ENCODE measurements at places on chromosomes 13 and 19. TPM values are rescaled to one million over a fixed set of nuclear protein-coding genes. Genes with fewer than 3 reads are reported as not detected.

Gene TUBA3C
- not detected for total RNA-seq

Gene B3GNT8
- total RNA-seq = 9.6 TPM

Gene SSC5D
- 2.1 TPM for total RNA-seq

Gene MEF2B
- total RNA-seq = not detected

Gene LIM2
- not detected for total RNA-seq

Gene CLEC17A
- not detected for total RNA-seq

Gene MEIOSIN
- total RNA-seq = not detected

Gene ZNF44
- 24.2 TPM for total RNA-seq

GRCh38 chr13:34959489-34959888 lies 17.4 kb downstream of the NBEA start:
- no peaks in the 10 kb centered on the region for H3K4me1 ChIP-seq
- H3K27ac ChIP-seq = no peak overlapping the region
- no peaks in the 10 kb centered on the region for H3K36me3 ChIP-seq
- H3K4me3 ChIP-seq = no peak overlapping the region
- no peak for DNase-seq
- no peaks in the 10 kb centered on the region for H3K27me3 ChIP-seq

GRCh38 chr19:21856773-21857514 lies 21.0 kb upstream of the ZNF43 start:
- no peak overlapping the region for H3K27ac ChIP-seq
- H3K4me1 ChIP-seq = peaks cover 4% of the 10 kb centered on the region
- no peak overlapping the region for H3K4me3 ChIP-seq
- no peak for DNase-seq
- no peaks in the 10 kb centered on the region for H3K36me3 ChIP-seq

- peaks cover 59% of the 10 kb centered on the region for H3K36me3 ChIP-seq
- DNase-seq = no peak
- no peak overlapping the region for H3K27ac ChIP-seq
- H3K4me1 ChIP-seq = no peaks in the 10 kb centered on the region
- H3K27me3 ChIP-seq = no peaks in the 10 kb centered on the region
Observed at GRCh38 chr19:5121266-5122120, 152.6 kb downstream of the KDM4B start.

- DNase-seq = peak; percentile 39
- H3K27ac ChIP-seq = no peak overlapping the region
- H3K36me3 ChIP-seq = peaks cover 68% of the 10 kb centered on the region
- no peak overlapping the region for H3K4me3 ChIP-seq
- no peaks in the 10 kb centered on the region for H3K4me1 ChIP-seq
Observed at GRCh38 chr13:113631341-113632095, 26.5 kb downstream of the ATP4B start.

GRCh38 chr13:52446265-52446664 lies 4.2 kb downstream of the VPS36 start:
- no peak for DNase-seq
- H3K4me3 ChIP-seq = no peak overlapping the region
- H3K36me3 ChIP-seq = peaks cover 14% of the 10 kb centered on the region
- peaks cover 43% of the 10 kb centered on the region for H3K4me1 ChIP-seq
- H3K27ac ChIP-seq = peak overlapping the region; percentile 98

GRCh38 chr19:9848762-9849161 lies 13.6 kb downstream of the PIN1 start:
- no peaks in the 10 kb centered on the region for H3K27me3 ChIP-seq
- H3K4me3 ChIP-seq = no peak overlapping the region
- DNase-seq = no peak
- no peak overlapping the region for H3K27ac ChIP-seq
- peaks cover 51% of the 10 kb centered on the region for H3K36me3 ChIP-seq

- no peaks in the 10 kb centered on the region for H3K36me3 ChIP-seq
- no peak for DNase-seq
- peaks cover 18% of the 10 kb centered on the region for H3K27me3 ChIP-seq
- H3K4me3 ChIP-seq = no peak overlapping the region
- no peaks in the 10 kb centered on the region for H3K4me1 ChIP-seq
- H3K27ac ChIP-seq = no peak overlapping the region
Observed at GRCh38 chr19:30393729-30394480, 21.7 kb downstream of the ZNF536 start.

DNA sequence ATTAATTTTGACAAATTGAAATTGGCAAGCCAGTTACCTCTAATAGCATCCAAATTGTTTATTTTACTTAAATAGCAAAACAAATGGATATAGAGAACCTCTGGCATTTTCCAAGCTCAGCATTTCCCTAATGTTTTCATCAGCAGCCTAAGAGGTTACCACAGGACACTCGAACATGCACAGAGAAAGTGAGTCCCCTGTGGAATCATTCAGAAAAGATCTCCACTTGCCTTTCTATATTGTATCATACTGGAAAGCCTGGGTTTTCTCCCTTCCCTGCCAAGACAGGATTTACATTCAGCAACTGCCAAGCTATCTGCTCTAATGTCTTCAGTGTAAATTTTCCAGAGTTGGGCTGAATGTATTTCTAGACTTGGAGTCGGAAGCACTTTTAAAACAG lies 188.9 kb downstream of the KCTD12 start:
- no peak overlapping the region for H3K27ac ChIP-seq
- no peak overlapping the region for H3K4me3 ChIP-seq
- no peak for DNase-seq
- no peaks in the 10 kb centered on the region for H3K27me3 ChIP-seq
- H3K36me3 ChIP-seq = no peaks in the 10 kb centered on the region
- H3K4me1 ChIP-seq = no peaks in the 10 kb centered on the region

DNA sequence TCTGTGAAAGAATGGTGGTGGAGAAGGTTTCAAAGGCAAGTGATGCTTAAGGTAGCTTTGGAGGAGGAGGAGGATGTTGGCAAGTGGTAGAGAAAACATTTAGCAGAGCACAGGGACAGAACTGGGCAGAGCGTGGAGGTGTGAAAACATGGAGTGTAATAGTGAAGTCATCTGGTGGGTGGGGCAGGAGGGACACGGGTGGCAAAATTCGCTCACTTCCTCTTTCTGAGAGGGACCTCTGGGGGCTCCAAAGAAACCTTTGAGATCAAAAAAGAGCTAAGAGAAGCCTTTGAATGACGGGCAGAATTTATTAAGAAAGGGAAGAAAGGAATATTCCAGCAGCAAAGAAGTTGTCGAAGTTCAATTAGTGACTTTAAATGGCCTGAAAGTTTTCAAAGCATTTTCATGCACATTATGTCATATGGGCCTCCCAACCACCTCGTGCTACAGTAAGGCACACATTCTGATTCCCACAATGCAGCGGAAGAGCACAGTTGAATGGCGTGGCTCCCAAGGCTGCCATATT lies 82.8 kb downstream of the STARD13 start:
- H3K36me3 ChIP-seq = no peaks in the 10 kb centered on the region
- H3K4me3 ChIP-seq = no peak overlapping the region
- H3K27ac ChIP-seq = no peak overlapping the region
- H3K4me1 ChIP-seq = peaks cover 42% of the 10 kb centered on the region
- no peaks in the 10 kb centered on the region for H3K27me3 ChIP-seq
- no peak for DNase-seq

- peaks cover 31% of the 10 kb centered on the region for H3K36me3 ChIP-seq
- H3K27ac ChIP-seq = no peak overlapping the region
- H3K4me1 ChIP-seq = peaks cover 26% of the 10 kb centered on the region
Observed at GRCh38 chr19:18897094-18898029, 1.4 kb upstream of the CERS1 start.

- no peak overlapping the region for H3K27ac ChIP-seq
- peaks cover 10% of the 10 kb centered on the region for H3K4me1 ChIP-seq
- no peak for DNase-seq
- no peaks in the 10 kb centered on the region for H3K27me3 ChIP-seq
- no peak overlapping the region for H3K4me3 ChIP-seq
Observed at GRCh38 chr19:3073159-3073563, 10.9 kb upstream of the TLE5 start.

GRCh38 chr13:24734950-24735349 lies 29.0 kb upstream of the RNF17 start:
- H3K27me3 ChIP-seq = no peaks in the 10 kb centered on the region
- H3K36me3 ChIP-seq = no peaks in the 10 kb centered on the region
- no peaks in the 10 kb centered on the region for H3K4me1 ChIP-seq
- no peak overlapping the region for H3K27ac ChIP-seq
- DNase-seq = no peak
- H3K4me3 ChIP-seq = no peak overlapping the region

- H3K27me3 ChIP-seq = no peaks in the 10 kb centered on the region
- H3K27ac ChIP-seq = no peak overlapping the region
- no peaks in the 10 kb centered on the region for H3K4me1 ChIP-seq
- no peak overlapping the region for H3K4me3 ChIP-seq
Observed at GRCh38 chr13:75071796-75072195, 410.2 kb downstream of the TBC1D4 start.

- H3K27ac ChIP-seq = peak overlapping the region; percentile 98
- no peaks in the 10 kb centered on the region for H3K27me3 ChIP-seq
- H3K36me3 ChIP-seq = no peaks in the 10 kb centered on the region
- H3K4me3 ChIP-seq = peak overlapping the region; percentile 91
- H3K4me1 ChIP-seq = peaks cover 71% of the 10 kb centered on the region
Observed at GRCh38 chr19:46862974-46863632, 2.3 kb downstream of the ARHGAP35 start.

DNA sequence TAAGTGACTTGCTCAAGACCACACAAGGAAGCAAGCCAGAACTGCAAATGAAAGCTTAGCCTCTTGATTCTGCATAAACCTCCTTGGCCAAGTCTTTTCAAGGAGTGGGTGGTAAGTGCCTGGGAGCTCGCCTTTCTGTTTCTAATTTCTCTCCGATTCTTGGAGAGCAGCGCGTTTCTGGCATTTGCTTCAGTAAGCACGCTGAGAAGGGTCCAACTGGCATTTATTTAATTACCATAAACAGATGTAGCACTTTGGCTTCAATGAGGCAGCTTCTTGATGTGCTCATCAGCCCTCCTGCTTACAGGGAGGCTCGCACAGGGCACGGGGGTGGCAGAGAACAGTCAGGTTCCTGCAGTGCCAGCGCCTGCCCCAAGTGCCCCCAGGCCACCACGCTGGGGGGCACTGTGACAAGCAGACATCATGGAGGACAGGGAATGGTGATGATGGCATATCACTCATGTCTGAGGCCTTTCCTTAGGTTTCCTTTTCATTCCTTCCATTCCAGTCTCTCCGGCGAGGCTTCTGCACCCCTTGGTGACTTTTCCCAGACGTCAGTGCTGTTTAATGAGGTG lies 13.3 kb downstream of the SIAH3 start:
- no peak for DNase-seq
- H3K27ac ChIP-seq = no peak overlapping the region
- H3K4me1 ChIP-seq = peaks cover 20% of the 10 kb centered on the region
- H3K36me3 ChIP-seq = no peaks in the 10 kb centered on the region
- no peaks in the 10 kb centered on the region for H3K27me3 ChIP-seq
- no peak overlapping the region for H3K4me3 ChIP-seq

DNA sequence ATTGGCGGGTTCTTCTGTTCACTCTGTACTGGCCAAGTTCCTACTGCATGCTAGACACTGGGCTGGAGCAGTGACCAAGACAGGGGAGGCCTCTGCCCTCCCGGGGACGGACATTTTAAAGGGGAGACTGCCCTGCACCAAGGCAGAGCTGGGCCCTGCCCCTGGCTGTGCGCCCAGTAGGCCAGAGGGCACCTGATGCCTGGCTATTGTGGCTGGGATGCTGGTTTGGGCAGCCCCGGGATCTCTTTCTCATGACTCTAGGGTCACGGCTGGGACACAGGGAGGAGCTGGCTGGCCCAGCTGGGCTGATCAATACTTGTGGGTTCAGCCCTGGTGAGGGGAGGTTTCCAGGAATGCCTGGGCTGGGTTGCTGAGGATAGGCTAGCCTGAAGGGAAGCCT lies 17.7 kb downstream of the LIPE start:
- H3K27me3 ChIP-seq = no peaks in the 10 kb centered on the region
- peaks cover 4% of the 10 kb centered on the region for H3K4me1 ChIP-seq
- no peak overlapping the region for H3K27ac ChIP-seq
- peaks cover 10% of the 10 kb centered on the region for H3K36me3 ChIP-seq

DNA sequence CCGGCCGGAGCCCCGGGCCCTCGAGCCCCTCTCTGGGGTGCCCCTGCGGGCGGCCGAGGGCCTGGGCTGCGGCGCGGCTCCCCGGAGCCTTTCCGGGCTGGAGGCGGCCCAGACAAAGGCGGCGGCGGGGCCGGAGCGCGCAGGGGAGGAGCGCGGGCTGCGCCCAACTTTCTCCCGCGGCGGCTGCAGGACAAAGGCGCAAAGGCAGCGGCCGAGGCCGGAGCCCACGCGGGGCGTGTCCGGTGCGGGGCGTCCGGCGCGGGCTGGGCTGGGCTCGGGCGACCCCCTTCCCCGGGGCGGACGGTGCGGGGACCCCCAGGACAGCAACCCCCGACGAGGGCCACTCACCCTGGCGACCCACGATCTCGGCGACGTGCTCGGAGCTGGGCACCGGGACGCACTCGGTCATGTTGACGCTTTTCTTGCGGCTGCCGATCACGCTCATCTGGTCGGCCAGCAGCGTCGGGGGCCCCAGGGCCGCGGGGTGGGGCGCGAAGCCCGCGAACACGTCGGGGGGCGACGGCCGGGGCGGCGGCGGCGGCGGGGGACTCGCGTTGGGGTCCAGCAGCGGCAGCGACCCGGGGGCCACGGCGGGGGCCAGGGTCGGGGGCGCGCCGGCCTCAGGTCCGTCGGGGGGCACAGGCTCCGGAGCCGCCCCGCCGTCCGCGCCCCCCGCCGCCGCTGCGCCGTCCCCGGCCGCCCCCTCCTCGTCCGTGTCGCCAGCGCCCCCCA lies 843 bp downstream of the MEX3D start:
- H3K4me3 ChIP-seq = peak overlapping the region; percentile 79
- no peaks in the 10 kb centered on the region for H3K27me3 ChIP-seq
- H3K36me3 ChIP-seq = no peaks in the 10 kb centered on the region
- peaks cover 28% of the 10 kb centered on the region for H3K4me1 ChIP-seq
- no peak for DNase-seq
- peak overlapping the region; percentile 90 for H3K27ac ChIP-seq

- H3K27ac ChIP-seq = no peak overlapping the region
- H3K4me3 ChIP-seq = no peak overlapping the region
- H3K27me3 ChIP-seq = no peaks in the 10 kb centered on the region
- no peaks in the 10 kb centered on the region for H3K36me3 ChIP-seq
- no peak for DNase-seq
- H3K4me1 ChIP-seq = no peaks in the 10 kb centered on the region
Observed at GRCh38 chr13:107881362-107881761, 334.0 kb downstream of the LIG4 start.

GRCh38 chr13:111115965-111116521 lies 933 bp downstream of the ARHGEF7 start:
- no peaks in the 10 kb centered on the region for H3K36me3 ChIP-seq
- peak overlapping the region; percentile 88 for H3K27ac ChIP-seq
- peaks cover 39% of the 10 kb centered on the region for H3K4me1 ChIP-seq
- H3K4me3 ChIP-seq = peak overlapping the region; percentile 66

- no peak overlapping the region for H3K27ac ChIP-seq
- no peaks in the 10 kb centered on the region for H3K27me3 ChIP-seq
- no peak for DNase-seq
- peak overlapping the region; percentile 68 for H3K4me3 ChIP-seq
- no peaks in the 10 kb centered on the region for H3K36me3 ChIP-seq
Observed at GRCh38 chr19:18002347-18002850, 5.6 kb upstream of the ARRDC2 start.

- peak overlapping the region; percentile 63 for H3K4me3 ChIP-seq
- peaks cover 30% of the 10 kb centered on the region for H3K4me1 ChIP-seq
- H3K27me3 ChIP-seq = no peaks in the 10 kb centered on the region
- peaks cover 4% of the 10 kb centered on the region for H3K36me3 ChIP-seq
- no peak for DNase-seq
Observed at GRCh38 chr19:56141417-56141993, 418 bp downstream of the ZNF444 start.

Data from suprapubic skin (tissue), 4 donors.